Amniotic stem cell (primary cell): ENCODE measurements at places on chromosomes 1 and 21.

- DNase-seq, result no peak
Observed at GRCh38 chr1:21865943-21866706, 54.1 kb downstream of the LDLRAD2 start.

GRCh38 chr1:38587766-38588165 lies 271.8 kb downstream of the RRAGC start:
- DNase-seq, result no peak

GRCh38 chr1:157167437-157167836 lies 29.2 kb upstream of the ETV3 start:
- DNase-seq, result no peak

GRCh38 chr1:119275145-119276134 lies 93.1 kb upstream of the HAO2 start:
- DNase-seq, result peak; percentile 77

DNA sequence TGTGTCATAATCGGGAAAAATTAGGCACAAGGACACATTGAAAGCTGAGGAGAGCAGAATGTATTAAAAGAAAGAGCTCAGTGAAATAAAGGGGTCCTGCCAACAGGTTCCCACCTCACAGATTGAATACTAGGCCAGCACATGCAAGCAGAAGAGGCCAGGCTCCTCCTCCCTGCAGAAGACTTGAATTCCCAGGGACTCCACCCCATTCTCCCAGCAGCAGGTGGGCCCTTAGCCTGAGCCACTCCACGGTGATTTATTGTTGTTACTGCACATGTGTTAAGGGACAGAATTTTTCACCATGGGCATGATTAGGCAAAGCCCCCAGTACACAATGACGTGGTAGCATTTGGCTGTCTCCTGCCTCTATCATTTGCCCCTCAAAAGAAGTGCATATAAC lies 1844.7 kb downstream of the NCAM2 start:
- no peak for DNase-seq

DNA sequence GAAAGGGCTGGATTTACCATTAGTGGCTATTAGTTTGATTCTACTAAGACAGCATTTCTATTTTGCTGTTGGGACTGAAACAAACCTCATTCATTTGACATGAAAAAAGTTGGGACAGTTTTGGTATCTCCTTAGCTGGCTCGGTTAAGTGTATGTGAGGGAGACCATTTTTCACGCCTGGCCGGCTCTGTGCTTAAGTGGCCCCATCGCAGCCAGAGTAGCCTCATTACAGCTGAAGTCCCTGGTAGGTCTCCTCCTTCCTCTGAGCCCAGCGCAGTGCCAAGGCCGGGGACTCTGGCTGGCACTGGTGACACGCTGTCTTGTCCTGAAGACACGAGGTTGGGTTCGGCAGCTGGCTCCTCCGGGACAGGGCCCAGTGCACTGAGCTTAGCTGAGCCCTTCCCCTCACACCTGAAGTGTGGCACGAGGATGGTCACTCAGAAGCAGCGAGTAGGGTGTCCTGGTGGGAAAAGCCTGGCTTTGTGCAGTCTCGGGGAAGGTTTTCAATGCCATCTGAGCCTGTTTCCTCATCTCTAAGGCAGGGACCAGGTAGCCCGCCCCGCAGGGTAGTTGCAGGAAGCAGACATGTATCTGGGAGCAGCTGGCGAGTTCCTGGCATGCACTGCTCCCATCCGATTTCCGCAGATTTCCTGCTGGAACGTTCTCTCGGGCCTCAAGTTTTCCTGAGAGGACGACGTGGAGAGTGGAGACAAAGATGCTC lies 196.5 kb downstream of the DYRK1A start:
- DNase-seq, result no peak

- DNase-seq, result no peak
Observed at GRCh38 chr1:44847845-44848244, 4.8 kb upstream of the PTCH2 start.

- DNase-seq, result no peak
Observed at GRCh38 chr1:160451859-160452232, 51.5 kb downstream of the VANGL2 start.

DNA sequence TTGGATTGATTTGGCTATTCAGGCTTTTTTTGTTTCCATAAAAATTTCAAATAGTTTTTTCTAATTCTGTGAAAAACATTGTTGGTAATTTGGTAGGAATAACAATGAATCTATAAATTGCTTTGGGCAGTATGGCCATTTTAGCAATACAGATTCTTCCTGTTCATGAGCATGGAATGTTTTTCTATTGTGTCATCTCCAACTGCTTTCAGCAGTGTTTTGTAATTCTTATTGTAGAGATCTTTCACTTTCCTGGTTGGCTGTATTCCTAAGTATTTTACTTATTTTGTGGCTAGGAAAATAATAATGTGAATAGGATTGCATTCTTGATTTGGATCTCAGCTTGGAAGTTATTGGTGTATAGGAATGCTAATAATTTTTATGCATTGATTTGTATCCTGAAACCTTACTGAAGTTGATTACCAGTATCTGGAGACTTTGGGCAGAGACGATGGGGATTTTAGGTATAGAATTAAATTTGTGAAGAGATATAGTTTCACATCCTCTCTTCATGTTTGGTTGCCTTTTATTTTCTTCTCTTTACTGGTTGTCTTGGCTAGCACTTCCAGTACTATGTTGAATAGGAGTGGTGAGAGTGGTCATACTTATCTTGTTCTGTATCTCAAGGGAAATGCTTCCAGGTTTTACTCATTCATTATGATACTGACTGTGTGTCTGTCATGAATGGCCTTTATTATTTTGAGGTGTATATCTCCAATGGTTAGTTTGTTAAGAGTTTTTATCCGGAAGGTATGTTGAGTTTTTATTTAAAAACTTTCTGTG lies 57.3 kb downstream of the DRAM2 start:
- peak; percentile 8 for DNase-seq

DNA sequence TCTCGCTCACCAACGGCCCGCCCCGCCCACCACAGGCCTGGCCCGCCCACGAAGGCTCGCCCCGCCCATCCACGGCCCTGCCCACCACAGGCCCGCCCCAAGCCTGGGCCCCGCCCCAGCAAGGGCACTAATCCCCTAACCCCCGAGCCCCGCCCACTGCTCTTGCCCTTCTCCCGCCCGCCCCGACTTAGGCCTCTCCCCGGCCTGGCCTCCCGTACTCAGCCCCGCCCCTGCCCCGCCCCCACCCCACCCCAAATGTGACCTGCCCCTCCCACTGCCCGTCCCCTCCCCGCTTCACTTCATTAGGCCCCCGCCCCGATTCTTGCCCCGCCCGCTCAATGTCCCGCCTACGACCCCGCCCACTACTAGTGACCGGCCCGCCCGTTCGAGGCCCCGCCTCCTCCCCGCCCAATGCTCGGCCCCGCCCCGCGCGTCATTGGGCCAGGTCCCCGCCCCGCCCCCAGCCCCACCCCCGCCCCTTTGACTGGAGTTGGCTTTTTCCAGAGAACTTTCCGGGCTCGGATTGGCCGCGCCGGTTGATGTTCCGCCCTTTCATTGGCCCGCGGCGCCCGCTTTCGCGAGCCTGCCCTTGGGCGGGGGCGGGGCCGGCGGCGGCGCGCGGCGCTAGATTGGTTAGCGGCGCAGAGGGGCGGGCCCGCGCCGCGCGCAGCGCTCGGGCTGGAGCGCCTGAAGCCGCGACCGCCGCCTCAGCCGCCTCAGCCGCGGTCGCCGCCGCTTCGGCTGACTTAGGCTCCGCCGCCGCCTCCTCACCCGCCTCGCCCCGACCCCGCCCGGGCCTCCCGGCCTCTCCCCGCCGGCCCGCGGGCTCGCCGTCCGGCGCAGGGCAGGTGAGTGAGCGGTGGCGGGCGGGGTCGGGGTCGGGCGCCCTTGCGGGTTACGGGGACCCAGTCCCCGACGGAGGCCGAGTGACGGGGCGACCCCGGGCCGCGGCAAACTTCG lies at the start of gene PCBP3:
Gene PCBP3 (plus strand): TSS at position 705 of the 960 bp plus-strand sequence. CDS start 206,361 bp downstream, outside the sequence.
- DNase-seq, result peak; percentile 85

- no peak for DNase-seq
Observed at GRCh38 chr1:61950418-61950817, 208.1 kb downstream of the PATJ start.

GRCh38 chr1:181479137-181479745 lies 4.1 kb upstream of the CACNA1E start:
- peak; percentile 22 for DNase-seq

- DNase-seq, result no peak
Observed at GRCh38 chr1:34929497-34929852, at the start of gene DLGAP3. Gene DLGAP3, minus strand, starts transcription at chr1:34929650. Its CDS starts 24,267 bp downstream, at chr1:34905383.

DNA sequence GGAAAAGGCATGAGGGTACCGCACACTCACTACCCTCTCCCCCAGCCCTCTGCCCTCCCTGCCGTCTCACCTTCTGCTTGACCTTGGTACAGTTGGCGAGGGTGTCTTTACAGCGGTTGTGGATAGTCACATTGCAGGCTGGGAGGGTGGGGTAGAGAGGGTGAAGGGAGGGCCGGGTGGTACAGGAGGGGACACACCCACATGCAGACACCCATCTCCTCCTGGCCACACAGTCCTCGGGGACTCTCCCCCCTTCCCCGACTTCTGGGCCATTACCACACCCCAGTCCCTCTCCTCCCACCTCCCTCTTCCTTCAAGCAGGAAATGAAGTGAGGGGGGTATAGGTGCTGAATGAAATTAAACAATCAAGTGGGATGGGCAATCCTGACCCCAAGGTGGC lies 11.6 kb downstream of the ARHGEF2 start:
- no peak for DNase-seq

DNA sequence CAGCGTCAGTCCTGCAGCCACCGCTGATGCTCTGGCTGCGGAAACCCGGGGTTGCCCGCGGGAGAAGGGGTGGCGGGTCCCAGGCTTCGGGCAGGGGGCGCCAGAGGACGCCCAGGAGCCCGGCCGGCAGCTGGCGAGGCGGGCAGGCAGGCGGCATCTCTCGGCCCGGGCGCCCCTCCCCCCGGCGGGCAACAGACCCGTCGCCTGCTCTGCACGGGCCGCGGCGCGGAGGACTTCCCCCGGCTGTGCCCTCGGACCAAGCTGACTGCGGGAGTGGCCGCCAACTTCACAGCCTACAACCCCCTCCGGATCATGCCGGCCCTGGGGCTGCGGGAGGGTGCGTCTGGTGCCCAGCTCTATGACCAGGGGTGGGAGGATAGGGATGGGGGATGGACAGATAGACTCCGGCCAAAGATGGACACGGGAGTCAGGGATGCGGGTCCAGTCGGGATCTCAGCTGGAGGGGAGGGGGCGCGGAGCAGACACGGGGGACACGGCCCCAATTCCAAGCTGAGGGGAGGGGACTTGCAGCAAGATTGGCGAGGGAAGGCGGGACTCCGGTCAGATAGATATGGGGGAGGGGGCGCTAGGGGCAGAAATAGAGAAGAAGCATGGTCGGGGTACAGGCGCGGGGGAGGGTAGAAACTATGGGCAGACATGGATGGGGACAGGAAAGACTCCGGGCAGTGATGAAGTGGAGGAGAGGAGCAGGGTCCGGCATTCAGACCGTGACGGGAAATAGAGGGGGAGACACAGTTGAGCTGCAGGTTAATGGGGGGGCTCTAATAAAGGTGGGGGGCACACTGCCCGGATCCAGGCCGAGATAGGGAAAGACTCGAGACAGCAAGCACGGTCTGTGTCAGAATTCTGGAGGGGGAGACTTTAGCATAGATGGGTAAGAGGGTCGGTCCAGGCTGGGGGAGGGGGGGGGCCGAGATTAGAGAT lies 1.1 kb downstream of the ADGRB2 start:
- peak; percentile 39 for DNase-seq

- DNase-seq, result no peak
Observed at GRCh38 chr1:182430263-182431068, 19.5 kb upstream of the RGSL1 start.

DNA sequence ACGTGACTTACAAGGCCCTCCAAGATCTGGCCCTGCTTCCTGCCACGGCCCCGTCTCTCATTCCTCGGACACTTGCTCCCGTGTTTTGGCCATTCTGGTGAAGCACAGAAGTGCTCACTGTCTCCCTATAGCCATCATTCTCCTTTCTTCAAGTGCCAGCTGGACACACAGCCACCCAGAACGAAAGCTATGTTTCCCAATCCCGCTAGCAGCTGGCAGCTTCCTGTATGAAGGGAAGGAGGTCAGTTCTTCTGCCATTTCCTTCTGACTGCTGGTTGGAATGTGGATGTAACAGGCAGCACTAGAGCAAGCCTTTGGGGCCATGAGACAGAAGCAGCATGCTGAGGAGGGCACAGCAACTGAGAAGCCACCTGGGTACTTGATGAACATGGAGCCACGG lies 82.8 kb downstream of the TGFBR3 start:
- DNase-seq, result no peak

GRCh38 chr21:15207635-15208370 lies 143.0 kb upstream of the NRIP1 start:
- DNase-seq, result no peak

DNA sequence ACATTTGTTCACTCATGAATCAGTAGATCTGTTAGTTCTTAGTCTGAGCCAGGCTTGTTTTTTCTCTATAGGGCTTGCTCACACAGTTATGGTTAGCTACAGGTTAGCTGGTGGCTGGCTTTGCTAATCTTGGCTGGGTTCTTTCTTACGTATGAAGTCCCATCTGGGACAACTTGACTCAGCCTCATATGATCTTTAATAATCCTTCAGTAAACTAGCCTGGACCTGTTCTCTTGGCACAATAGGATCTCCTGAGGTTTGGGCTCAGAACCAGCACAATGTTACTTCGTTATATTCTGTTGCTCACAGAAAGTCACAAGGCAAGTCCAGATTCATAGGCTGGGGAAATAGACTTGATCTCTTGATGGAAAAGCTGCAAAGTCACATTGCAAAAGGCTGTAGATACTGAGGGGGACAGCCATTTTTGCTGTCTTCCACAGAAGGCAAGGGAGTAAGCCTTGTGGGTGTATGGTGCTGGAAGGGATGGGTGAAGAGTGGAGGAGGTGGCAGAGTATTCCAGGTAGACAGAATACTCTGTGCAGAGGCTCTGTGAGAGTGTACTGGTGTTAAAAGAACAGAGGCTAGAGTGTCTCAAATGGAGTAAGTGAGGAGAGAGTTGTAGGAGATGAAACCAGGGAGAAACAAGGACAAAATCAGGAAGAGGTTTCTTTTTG lies 24.4 kb downstream of the EFCAB7 start:
- no peak for DNase-seq

GRCh38 chr21:42553435-42553834 lies 39.8 kb downstream of the SLC37A1 start:
- DNase-seq, result no peak

GRCh38 chr21:16550917-16551741 lies 821.3 kb downstream of the USP25 start:
- no peak for DNase-seq
